NCI-H1417 treated with DMSO at 0.1 percent for 48 hours (cell line): ENCODE measurements at places on chromosomes 3 and 15.

GRCh38 chr3:29515451-29515850, 234.6 kb downstream of the RBMS3 start:
- no peak for DNase-seq

DNA sequence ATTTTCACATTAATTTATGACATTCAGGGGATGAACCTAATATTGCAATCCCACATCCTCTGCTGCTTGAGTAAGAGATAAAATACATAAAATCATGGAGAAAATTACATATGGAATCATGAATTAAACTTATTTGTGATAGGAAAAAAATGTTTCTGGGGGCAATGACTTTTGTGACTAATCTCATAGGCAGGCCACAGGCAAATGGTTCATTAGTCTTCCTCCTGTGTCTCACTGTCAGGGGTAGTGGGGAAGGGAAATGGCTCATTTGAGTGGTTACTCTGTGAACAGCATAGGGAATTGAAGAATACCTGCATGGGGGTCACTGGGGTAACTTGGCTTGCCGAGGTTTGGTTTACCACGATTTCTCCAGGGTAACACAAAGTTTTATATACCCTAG, 72.0 kb downstream of the TFG start:
- no peak for DNase-seq

- peak; percentile 7 for DNase-seq
Measured at GRCh38 chr3:30768703-30769550, 125.5 kb downstream of the GADL1 start.

GRCh38 chr3:184332370-184333090, 4.9 kb upstream of the FAM131A start:
- DNase-seq, result no peak

DNA sequence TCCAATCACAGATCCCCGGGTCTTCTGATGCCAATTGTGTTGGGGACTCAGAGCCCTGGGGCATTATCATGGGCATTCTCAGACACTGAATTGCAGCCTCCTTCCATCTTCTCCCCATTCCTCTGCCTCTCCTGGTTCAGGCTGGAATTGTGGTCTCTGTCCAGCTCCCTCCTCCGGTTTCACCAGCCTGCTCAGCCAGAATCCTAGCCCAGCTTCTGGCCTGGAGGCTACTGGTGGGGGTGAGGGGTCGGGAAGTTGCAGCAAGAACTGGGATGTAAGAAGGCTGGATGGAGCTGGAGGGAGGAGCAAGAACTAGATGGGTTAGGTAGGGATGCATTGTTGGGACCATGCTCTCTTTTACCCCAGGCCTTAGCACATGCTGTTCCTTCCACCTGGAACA, 53.5 kb downstream of the TLE3 start:
- no peak for DNase-seq

- no peak for DNase-seq
Measured at GRCh38 chr3:185537369-185537970, 14.9 kb downstream of the LIPH start.
